H54 (cell line): ENCODE measurements at places on chromosomes 1 and 21.

GRCh38 chr21:42688841-42689371 is 35.5 kb downstream of the PDE9A start:
- no peak for DNase-seq

DNA sequence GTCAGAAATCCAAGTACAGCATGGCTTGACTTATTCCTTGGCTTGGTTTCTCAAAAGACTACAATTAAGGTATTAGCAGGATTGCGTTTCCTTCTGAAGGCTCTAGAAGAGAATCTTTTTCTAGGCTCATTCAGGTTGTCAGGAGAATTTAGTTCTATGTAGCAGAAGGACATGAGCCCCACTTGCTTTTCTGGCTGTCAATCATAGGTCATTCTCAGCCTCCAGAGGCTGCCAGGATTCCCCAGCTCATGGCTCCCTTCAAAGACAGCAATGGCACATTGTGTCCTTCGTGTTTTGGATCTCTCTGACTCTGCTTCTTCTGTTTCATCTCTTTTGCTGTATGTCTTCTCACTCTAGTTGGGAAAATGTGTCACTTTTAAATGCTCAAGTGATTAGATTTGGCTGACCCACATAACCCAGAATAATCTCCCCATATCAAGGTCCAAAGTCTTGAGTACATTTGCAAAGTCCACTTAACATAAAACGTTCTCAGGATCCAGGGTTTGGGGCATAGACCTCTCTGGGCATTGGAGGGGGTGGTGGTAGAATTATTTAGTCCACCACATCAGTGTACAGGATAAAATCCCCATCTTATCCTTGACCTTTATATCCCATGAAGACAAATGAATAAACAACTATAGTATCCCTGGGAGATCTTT is 126.7 kb upstream of the BCL9 start:
- no peak for DNase-seq

GRCh38 chr1:44068442-44068921 is 37.2 kb upstream of the SLC6A9 start:
- DNase-seq, result no peak

- no peak for DNase-seq
Observed at GRCh38 chr21:31236528-31236927, 107.5 kb downstream of the TIAM1 start.

GRCh38 chr1:83896299-83896698 is 102.6 kb downstream of the TTLL7 start:
- DNase-seq, result no peak

DNA sequence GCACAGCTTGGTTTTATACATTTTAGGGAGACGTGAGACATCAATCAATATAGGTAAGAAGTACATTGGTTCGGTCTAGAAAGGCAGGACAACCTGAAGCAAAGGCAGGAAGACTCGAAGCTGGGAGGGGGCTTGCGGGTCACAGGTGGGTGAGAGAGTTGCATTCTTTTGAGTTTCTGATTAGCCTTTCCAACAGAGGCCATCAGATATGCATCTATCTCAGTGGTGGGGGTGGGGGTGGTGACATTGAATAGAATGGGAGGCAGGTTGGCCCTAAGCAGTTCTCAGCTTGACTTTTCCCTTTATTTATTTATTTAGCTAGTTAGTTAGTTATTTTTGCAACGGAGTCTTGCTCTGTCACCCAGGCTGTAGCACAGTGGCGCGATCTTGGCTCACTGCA is 85.6 kb downstream of the WDR4 start:
- DNase-seq, result no peak

- DNase-seq, result no peak
Observed at GRCh38 chr1:19254416-19254815, 2.8 kb downstream of the MRTO4 start.

DNA sequence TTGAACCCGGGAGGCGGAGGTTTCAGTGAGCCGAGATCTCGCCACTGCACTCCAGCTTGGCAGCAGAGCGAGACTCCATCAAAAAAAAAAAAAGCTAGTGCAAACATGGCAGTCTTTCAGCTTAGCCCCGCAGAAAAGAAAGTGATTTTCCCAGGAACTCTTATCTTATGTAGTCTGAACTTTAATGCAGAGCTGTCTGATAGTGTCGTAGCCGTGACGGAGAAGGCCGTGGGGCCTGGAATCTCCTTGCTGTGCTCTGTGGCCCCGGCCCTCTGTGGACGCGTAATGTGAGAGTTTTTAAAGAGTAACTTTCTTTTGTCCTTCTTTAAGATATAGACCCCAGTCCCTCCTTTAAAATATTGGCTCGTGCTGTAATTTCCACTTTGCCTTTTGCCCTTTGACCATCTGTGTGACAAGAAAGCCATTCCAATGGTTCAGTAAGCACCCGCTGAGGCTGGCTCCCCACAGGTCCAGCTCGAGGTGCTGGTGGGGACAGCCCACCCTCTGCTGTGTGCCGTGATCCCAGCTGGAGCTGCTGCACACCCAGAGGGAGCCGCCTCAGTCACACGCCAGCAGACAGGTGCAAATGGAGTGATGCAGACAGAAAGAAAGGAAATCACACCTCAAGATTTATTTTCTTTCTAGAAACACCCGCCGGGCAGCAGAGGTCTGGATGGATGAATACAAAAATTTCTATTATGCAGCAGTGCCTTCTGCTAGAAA is 164.0 kb downstream of the PGBD5 start:
- no peak for DNase-seq

GRCh38 chr1:216937491-216937890 is 214.3 kb upstream of the ESRRG start:
- DNase-seq, result no peak

GRCh38 chr1:61428146-61428545 is 296.8 kb downstream of the TM2D1 start:
- no peak for DNase-seq

- DNase-seq, result no peak
Observed at GRCh38 chr1:179955287-179955680, 674 bp downstream of the CEP350 start.

- no peak for DNase-seq
Observed at GRCh38 chr1:7694600-7695496, 76.2 kb upstream of the VAMP3 start.

DNA sequence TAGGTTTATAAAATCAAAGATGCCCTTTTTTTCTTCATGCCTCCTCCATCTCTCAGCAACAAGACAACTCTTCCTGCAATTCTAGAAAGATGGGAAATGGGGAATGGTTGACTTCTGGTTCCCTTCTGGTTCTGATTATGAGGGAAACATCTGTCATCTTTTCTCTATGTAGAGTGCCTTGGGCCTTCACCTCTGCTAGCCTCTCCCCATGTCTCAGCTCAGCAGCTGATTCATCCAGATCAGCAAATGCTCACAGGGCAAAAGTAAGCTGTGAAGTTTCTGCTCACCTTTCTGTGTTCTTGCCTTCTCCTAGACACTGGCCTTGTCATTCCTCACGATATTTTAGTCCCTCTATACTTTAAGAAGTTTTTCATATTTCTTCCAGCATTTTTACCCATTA is 17.8 kb upstream of the BECN2 start:
- no peak for DNase-seq

DNA sequence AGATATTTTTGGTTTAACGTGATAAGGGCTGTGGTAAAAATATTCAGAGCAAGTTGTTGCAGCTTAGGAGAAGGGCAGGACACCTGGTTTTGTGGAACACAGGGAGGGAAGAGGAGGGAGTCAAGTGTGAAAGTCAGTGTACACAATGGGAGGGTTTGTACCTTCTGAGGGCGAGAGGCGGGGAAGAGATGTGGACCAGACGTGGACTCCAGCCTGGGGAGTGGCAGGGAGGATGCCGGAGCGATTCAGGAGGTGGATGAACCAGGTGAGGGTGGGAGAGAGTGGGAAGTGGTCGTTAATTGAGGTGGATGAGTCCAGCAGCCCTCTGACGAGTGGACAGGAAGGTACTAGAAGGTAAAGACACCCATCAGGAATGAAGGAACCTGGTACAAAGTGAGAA is 52.2 kb upstream of the IRF2BP2 start:
- no peak for DNase-seq

DNA sequence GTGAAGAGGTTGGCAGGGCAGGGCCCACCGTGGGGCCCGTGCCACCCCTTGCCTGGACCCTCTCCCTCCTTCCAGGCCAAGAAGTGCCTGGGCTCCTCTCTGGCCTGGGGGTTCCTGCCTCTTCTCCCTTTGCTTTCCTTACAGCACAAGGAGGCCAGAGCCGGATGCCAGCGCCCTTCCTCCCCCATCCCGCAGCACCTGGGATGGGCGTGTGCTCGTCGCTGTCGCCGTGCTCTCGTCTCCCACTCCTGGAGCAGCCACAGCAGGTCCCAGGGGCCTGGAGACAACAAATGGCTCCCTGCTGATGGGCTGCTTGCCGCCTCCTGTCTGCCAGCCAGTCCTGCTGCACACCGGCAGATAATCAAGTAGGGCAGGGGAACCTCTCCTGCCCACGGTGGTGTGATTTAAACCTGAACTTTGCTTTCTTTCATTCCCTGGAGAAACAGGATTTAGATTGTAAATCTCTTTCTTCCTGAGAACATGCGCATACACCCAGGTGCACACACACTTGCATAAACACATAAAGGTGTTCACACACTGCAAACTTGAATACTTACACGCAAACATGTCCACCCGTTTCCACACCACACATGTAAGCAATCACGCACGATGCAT is 50.8 kb upstream of the POU3F1 start:
- DNase-seq, result no peak

DNA sequence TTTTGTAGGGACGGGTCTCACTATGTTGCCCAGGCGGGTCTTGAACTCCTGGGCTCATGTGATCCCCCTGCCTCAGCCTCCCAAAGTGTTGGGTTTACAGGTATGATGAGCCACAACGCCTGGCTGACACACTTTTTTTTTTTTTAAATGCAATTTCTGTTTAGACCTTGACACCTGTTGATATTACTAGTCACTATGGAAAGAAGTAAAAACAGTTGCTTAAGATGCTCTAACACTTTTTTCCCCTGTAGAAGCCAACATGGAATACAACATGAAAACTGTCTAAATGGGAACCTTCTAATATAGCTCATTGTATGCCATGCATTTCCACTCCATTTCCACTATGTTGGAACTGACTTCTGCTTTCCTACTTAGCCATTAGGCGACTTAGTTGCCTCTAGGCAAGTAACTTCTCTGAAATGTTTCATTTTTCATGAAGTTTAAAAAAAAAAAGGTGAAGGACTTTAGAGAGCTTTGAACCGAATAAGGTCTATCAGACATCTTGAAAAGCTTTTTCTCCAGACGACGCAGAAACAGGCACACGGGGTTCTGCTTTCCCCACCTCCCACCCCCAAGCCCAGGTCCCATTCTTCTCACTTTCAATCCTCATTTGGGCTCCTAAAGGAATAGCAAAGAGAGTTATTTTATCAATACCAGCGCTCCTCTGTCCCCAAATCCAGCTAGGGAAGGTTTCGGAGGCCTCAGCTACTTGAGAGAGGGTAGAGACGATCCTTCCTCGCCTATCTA is 648 bp upstream of the DR1 start:
- no peak for DNase-seq

DNA sequence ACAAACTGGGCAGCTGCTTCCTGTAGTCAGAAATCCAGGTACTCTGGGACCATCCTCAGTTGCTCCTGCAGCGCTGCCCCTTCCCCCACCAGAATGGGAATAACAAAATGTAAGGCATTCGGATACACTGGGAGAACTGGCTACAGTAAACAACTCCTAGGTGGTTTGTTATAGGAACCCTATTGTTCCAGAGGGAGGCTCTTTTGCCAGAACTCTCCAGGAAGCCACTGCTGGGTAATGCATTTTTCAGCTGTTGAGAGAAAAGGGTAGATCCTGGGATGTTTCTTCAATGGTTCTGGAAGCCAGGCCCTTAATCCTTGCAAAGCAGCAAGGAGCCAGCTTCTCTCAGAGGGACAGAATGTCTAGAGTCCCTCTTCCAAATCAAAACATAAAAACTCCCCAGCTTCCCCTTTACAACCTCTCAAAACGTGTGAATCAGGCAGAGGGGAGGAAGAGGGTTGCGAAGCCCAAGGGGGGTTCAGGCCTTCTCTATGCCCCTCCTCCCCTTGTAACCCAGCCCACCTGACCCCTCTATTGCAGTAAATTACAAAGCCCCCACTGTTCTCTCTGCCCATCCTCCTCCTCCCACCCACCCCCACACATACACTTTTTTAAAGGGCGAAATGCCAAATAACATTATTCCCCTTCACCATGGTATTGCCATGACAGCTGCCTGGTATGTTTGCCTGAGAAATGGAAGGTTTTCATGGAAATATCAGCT is 29.1 kb downstream of the PLPP3 start:
- DNase-seq, result no peak

DNA sequence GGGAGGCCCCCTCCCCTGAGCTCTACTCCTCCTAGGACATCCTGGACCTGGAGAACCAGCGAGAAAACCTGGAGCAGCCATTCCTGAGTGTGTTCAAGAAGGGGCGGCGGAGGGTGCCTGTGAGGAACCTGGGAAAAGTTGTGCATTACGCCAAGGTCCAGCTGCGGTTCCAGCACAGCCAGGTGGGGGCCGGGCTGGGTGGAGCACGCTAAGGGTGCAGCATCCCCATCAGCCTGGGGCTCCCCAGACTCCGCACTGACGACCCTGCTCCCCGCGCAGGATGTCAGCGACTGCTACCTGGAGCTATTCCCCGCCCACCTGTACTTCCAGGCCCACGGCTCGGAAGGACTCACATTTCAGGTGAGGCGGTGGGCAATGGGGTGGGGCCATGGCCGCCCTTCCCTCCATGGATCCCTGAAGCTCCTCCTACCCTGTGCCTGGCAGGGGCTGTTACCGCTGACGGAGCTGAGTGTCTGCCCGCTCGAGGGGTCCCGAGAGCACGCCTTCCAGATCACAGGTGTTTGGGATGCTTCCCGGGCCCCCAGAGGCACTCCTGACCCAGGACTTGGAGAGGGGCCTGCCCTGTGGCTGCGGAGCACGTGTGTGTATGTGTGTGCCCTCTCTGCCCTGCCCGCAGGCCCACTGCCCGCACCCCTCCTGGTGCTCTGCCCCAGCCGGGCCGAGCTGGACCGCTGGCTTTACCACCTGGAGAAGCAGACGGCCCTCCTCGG is 4.1 kb downstream of the PLEKHN1 start:
- no peak for DNase-seq

DNA sequence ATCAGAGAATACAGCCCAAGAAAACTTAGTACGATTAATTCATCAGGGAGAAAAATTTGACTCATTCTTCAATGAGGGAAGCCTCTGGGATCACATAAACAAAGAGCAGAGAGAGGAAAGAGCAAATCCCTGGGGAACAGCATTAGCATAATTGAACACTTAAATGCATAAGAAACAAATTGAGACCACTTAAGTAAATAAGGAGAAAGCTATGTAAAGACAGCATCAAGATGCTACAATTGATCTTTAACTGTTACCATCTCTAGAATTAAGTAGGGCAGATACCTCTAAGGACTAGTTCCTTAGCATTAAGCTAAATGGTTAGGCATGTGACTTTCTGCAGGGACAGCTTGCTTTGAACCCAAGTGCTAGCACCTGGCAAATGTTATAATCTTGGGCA is 265.1 kb upstream of the NEGR1 start:
- no peak for DNase-seq

DNA sequence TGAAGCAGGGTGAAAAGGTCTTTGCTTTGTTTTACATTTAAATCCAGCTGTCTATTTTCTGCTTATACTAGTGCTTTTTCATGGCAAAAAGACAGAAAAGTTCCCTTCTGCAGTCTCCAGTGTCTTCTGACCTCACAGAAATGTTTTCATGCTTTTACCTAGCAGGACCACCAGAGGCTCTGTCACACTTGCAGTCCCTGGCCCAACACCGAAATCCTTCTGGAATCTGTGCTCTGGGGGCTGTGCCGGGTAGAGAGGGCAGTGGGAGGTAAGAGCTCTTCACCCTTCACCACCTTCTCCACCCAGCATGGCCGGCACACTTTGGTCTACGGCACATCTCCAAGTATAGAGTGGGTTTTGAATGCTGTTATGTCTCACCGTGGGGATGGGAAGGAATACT is 20.8 kb downstream of the GNAT2 start:
- no peak for DNase-seq
